Activated naive CD4-positive, alpha-beta T cell treated with anti-CD3 and anti-CD28 coated beads, Interleukin-2, amount 50 U/mL, for 72 hours (primary cell): ENCODE measurements at places on chromosomes 11 and 22. TPM values are rescaled to one million over a fixed set of nuclear protein-coding genes. Genes with fewer than 3 reads are reported as not detected.

DNA sequence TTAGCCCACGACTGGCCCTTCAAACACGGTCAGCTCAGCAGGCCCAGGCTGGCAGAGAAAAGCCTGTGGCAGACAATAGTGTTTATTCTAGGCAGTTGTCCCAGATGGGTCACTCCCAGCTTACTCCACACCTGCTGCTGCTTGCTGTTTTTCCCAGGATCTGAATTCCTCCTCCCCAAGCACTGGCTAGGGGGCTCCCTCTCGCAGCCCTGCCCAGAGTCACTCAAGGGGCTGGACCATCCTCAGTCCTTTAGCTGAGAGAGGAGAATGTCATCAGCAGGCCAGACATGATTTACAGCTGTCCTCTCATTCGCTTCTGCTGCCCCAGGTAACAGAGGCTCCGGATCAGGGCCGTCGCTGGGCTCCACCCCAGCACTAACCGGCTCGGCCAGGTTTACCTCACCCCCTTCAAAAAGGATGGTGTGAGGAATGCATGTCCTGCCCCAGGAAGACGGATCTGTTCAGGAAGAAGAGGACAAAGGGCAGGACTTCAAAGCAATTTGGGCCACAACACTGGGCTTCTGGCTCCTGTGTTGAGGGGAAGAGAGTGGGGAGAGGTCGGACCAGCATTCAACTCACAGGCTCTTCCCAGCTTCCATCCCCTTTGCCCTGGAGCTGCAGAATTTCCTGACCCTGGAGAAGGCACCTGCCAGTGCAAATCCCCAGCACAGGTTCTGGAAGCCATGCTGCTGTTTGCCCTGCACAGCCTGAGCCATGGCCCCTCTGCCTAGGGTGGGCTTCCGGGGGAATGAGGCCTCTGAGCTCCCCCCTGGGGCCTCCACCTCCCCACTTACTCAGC lies 59.7 kb upstream of the BARX2 start:
- DNase-seq = no peak

- no peak for DNase-seq
Measured at GRCh38 chr11:104529213-104529612, 365.3 kb upstream of the PDGFD start.

DNA sequence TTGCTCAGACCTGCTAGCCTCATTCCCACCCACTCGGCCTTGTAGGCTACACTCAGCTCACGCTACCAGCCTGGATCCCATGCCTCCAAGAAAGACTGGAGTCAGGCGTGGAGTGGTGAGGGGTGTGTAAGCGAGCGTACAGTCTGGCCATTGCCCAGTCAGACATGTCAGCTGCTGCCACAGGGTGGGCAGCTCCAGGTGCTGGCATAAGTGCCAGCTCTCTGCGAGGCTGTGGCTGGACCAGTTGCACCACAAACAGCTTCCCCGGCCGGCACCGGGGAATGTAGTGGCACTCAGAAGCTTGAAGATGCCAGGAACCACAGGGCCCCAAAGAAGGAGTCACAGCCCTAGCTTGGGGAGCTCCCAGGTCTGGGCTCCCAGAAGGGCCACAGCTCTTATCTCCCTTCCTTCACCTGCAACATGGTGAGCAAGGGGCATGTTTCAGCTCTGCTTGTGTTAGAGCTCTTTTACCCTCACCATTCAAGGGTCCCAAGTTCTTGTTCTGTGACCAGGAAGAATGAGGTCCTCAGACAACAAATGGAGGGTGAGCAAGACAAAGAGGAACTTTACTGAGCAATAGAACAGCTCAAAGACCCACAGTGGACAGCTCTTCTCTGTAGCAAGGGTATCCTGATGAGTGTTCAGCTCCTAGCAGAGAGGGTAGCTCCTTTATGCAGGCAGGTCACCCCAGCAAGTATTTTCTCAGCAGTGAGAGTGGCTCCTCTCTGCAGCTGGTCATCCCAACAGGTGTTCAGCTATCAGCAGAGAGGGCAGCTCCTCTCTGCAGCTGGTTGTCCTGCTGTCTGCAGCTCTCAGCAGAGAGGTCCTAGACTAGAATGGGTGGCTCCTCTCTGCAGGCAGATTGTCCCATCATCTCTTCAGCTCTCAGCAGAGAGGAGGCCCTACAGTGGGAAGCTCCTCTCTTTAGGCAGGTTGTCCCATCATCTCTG lies 6.0 kb downstream of the SBF2 start:
- no peak for DNase-seq

Gene DTX4
- 0.16 TPM for total RNA-seq

GRCh38 chr11:2952290-2952689 lies 23.1 kb upstream of the PHLDA2 start:
- no peak for DNase-seq
